ENCODE measurements at places on chromosomes 11 and 22. TPM values are rescaled to one million over a fixed set of nuclear protein-coding genes. Genes with fewer than 3 reads are reported as not detected.

OR52I2 gene
- polyA plus RNA-seq = not detected

CLMP gene
- polyA plus RNA-seq = 12.2 TPM

KRTAP5-2 gene
- polyA plus RNA-seq = not detected

C22orf31 gene
- polyA plus RNA-seq = not detected

CDC42EP2 gene
- polyA plus RNA-seq = 29.1 TPM

ANO5 gene
- polyA plus RNA-seq = 1.8 TPM

ZNRF3 gene
- polyA plus RNA-seq = 7.7 TPM

TSPAN18 gene
- 1.1 TPM for polyA plus RNA-seq

SMC1B gene
- polyA plus RNA-seq = 0.35 TPM
